ENCODE measurements at places on chromosomes 4 and X.

DNA sequence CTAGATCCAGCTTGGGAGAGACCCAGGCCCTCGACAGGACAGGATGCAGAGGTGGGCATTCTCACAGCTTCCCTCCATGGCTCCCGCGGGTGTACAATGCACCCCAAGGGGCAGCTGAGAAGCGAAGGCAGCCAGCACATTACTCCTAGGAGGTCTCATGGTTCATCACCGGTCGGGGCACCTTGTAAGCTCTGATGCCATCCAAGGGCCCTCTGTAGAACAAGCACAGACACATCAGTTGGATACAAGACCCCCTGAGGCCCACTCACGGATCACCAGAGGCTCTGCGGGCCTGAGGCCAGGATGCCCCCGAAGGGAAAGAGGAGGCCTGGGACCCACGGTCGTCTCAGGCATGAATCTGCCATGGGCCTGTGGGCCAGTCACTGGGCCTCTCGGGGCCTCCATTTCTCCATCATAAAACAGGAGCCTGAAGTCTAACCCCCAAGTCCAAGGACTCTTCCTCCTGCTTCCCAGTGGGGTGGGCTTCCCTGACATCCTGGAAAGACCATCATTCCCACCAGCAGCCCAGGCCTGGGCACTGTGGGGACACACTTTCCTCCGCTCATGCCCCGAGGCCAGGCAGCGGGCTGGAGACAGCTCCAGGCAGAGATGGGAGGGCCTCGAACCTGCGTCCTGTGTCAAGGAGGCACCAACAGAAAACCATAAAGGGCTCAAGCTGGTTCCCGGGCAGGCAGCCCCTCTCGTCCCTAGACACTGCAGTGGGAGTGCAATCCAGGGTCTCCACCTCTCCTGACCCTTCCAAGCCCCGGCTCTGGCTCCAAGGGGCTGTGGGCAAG, 20.1 kb downstream of the HMX1 start:
- no peak for DNase-seq

DNA sequence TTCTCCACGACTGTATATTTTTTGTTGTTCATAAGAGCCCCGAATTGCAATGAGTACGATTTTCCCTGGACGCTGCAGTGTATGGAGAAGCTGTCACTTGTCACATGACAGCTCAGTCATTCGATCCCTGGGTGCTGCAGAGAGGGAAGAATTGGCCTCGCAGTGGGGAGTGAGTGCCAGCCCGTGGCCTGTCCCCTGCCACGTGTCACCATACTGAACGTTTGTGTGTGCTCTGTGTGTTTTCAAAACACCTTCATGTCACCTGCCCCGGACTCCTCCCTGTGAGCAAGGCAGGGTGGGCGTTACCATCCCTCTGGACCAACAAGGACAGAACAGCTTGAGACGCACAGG, 77.9 kb downstream of the TBL1X start:
- no peak for DNase-seq

DNA sequence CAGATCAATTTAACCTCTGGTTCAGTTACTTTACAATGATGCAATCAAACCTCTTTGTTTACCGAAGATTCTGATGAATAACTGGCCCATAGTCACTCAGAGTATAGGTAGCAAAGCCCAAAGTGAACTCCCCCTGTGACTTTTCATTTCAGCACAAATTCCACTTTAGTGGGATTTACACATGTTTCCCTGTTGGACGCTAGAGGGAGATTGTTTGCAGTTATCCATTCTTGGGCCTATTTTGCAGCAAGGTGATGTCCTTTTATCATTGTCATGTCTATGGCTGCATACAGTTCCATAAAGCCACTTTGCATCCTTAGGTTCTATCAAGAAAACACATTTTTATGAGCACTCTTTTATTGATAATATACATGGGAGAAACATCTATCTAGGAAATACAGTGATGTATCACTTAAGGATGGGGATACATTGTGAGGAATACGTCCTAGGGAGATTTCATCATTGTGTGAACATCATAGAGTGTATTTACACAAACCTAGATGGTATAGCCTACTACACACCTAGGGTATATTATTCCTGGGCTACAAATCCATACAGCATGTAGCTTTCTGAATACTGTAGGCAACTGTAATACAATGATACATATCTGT, 14.5 kb upstream of the DKK2 start:
- DNase-seq: no peak

GRCh38 chr4:110475881-110476818, at the start of gene ENPEP:
ENPEP (plus strand) TSS chr4:110476155; CDS start chr4:110476415, 260 bp downstream.
- DNase-seq: no peak

DNA sequence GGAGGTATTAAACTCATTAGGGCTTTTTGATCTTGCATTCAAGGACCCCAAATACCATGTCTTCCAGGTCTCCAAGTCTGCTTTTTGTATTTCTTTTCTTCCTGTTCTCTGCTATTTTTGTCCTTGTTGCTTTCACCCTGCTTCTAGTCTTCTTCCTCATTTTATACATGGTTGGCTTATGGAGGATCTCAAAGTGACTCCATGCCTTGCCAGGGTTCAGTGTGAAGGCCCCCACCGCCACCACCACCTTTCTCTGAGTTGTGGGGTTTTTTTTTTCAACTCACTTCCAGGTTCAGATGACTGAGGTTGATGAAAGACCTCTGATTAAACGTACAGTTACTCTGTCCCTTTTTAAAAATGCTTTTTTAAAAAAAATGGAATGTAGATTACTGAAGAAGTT, 96.3 kb downstream of the MAML3 start:
- no peak for DNase-seq

DNA sequence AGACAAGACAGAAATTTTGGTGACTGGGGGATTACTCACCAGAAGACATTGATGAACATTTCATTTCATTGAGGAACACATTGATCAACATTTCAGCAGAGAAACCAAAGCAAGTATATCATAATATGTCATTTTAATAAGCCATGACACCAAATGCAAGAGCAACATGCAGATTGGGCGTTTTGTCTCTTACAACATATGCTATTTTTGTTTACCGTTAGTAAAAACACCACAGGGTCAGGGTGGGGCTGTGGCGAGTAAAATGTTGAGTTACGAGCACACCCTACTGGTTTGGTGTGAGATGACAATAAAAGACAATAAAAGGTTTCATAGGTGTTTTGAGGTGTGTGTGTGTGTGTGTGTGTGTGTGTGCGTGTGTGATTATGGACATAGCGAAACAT, 294.5 kb downstream of the PDGFC start:
- DNase-seq: no peak

- DNase-seq: no peak
Measured at GRCh38 chrX:150621652-150622051, 53.2 kb downstream of the MTM1 start.

GRCh38 chrX:118627084-118627758, 100.2 kb upstream of the IL13RA1 start:
- DNase-seq: no peak

DNA sequence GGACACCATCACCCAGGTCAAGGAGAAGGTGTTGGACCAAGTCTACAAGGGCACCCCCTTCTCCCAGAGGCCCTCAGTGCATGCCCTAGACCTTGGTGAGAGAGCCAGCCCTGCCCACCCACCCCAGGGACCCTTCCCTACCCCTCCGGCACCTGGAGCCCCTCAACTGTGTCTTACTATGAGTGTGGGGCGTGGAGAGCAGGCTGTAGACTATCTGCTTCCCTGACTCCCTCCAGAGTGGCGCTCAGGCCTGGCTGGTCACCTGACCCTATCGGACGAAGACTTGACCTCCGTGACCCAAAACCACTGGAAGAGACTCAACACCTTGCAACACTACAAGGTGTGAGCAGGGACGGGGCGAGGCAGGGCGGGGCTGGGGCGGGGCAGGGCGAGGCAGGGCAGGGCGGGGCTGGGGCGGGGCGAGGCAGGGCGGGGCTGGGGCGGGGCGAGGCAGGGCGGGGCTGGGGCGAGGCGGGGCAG, 4.7 kb upstream of the SRPK3 start:
- no peak for DNase-seq

DNA sequence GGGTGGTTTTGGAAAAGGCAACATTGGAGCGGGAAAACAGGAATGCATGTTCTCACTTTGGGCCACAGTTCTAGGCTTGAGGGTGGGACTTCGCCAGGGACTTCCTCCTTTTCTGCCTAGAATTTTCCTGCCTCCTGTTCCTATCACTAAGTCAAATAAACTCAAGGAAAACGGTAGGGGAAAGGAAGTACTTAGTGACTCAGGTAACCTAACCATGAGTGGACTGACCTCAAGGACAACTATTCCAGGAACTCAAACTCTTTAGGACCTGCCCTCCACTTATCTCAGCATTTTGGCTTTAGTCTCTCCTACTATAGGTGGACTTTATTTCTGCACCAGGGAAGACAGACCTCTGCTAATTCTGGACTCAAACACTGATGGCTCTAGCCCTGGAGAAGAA, 281.7 kb downstream of the ZNF674 start:
- DNase-seq: no peak

DNA sequence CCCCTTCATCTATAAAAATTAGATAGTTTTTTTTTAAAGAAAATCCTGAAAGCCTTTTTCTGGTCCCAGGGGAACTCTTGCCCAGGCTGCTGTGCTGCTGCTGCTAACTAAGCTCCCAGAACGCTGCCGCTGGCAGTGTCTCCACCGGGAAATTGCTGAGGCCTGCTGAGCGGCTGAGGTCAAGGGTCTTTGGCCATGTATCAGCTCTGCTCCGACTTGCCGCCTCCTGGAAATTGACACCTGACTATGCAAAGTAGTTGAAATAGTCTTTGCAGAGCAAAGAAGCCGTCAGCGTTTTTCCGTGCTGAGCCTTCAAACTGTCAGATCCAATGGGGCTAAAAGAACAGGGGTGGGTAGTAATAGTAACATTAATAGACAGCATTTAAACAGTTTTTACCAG, 839 bp downstream of the QDPR start:
- DNase-seq: no peak

DNA sequence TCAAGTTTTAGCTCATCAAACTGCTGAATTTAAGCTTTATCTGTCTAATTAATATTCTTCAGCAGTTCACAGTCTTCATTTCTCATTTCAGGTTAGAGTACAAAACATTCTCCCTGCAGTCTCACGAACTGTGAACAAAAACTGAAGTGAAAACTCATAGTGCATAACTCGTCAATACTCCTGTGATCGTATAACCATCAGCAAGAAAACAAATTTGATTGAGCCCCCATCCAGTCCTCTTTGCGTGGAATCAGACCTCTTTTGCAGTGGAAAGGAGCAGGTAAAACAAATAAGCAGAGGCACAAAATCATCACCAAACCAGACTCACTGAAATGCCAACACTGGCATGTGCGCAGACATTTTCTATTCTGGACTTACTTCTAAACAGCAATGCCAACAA, 12.7 kb downstream of the ADAM29 start:
- DNase-seq: no peak

GRCh38 chrX:123425904-123426303, 241.8 kb downstream of the GRIA3 start:
- no peak for DNase-seq

GRCh38 chr4:10704430-10704810, 19.9 kb upstream of the CLNK start:
- no peak for DNase-seq

GRCh38 chr4:17313194-17313593, 198.7 kb downstream of the QDPR start:
- DNase-seq: no peak

GRCh38 chr4:26594778-26595177, 10.9 kb downstream of the TBC1D19 start:
- no peak for DNase-seq

GRCh38 chr4:71396382-71396781, 57.6 kb downstream of the SLC4A4 start:
- no peak for DNase-seq

GRCh38 chrX:103052625-103053024, 11.3 kb downstream of the BEX1 start:
- no peak for DNase-seq

DNA sequence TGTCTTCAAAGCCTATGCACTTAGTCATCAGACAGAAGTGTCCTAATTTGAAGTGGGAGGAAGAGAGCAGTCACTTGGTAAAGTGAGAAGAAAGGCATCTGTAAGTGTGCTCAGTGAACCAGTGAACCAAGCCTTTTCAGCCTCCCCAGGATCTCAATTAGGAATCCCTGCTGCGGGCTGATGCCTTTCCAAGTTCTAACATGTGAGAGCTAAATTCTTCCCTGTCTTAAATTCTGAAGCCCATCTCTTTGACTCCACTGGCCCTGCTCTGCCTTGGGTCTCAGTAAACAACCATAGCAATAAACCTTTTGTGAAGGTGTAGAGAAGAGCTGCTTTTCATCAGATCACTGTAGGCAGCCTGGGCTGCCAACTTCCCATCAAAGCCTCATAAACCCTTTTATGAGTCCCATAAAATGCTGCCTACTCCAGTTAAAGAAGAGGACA, 701.2 kb upstream of the LCORL start:
- no peak for DNase-seq

DNA sequence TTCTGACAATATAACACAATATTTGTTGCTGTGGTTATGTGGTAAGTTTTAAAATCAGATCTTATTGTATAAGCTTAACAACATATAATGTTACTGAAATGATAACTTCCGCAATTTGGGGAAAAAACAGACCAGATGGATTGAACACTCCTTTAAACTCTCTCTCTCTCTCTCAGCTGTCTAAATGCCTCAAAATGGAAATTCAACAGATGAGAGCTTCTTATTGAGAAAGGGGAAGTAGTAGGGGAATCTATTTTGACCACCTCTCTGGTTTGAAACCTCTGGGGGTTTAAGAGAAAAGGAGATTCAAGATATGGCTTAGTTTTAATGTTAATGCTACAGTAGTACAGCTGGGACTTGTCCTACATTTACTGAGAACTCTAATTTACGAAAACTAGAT, 40.3 kb downstream of the DMD start:
- no peak for DNase-seq

DNA sequence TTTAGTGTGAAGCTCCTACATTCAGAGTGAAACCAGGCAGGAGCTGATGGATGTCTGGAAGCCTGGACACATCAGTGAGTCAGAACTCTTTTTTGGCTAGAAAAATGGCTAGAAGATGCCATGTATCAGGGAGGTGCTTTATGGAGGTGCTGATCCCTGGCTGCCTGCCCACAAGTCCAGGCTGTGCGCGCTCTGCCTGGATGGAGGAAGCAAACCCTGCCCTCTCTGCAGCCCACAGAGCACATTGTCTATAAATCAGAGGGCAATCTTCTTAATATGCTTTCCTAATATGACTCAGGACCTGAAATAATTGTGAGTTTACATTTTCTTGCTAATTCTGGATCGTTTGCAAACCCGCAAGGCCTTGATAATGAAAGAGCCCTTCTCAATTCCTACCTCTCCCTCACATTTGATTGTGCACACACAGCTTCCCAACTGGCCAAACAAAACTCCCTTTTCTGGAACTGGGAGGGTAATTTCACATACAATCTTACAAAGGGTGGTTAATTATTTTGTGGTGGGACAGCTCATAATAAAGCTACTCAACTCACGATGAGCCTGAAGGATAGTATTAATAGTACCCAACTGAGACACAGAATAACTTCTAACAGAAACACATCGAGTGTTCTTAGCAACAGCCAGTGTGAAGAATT, 11.7 kb downstream of the MFAP3L start:
- no peak for DNase-seq

DNA sequence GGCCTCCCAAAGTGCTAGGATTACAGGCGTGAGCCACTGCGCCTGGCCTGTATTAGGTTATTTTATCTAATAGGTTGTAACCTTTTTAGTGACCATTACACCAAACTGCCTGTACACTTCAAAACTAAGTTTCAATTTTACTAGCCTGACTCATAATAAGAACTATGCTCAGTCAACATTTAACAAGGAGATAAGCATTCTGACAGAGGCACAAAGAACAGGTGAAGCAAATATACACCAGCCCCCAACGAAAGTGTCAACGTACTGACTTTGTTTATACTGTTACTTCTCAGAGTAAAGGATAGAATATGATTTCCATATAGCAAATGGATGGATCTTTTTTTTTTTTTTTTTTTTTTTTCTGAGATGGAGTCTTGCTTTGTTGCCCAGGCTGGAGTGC, 62.8 kb downstream of the SHISA3 start:
- no peak for DNase-seq

GRCh38 chr4:6355052-6355451, 85.4 kb downstream of the WFS1 start:
- DNase-seq: no peak

All from stimulated activated CD8-positive, alpha-beta memory T cell treated with anti-CD3 and anti-CD28 coated beads, Interleukin-4, amount 100 ng/mL, for 24 hours (primary cell).